ENCODE measurements at places on chromosomes 5 and 9.

GRCh38 chr5:9468060-9468388 is 77.9 kb downstream of the SEMA5A start:
- DNase-seq, result no peak

DNA sequence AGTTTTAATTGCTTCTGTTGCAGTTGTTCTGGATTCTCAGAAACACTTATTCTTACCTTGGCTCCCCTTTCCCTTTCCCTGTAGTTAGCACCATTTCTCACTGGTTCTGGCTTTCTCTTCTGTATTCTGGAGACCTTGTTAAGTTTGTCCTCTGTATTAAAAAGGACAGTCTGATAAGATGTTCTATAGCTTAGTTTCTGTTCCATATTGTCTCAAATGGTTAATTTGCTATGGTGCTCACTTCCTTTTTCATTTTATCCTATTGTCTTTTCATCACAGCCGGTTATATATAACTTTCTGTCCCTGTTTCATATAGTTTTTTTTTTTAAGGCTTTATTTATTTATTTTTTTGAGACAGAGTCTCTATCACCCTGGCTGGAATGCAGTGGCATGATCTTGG is 41.4 kb upstream of the KIAA1958 start:
- no peak for DNase-seq

DNA sequence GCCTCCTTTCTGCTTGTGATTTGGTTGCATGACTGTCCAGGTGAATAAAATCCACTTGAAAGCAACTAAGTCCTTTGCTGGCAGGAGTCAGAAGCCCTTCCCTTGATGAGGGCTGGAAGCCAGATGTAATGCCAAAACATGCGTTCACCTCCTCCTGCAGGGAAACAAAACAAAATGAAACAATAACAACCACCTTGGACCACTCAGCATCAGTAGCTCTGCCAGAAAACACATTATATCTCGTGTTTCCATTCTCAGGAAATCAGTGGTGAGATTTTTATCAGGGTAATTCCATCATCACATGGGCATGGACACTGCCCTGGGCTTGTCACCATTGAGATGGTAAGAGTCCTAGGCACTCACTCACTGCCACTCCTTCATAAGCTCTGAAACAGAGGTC is 350.3 kb upstream of the ACTBL2 start:
- DNase-seq, result no peak

- DNase-seq, result no peak
These were observed 25.8 kb upstream of the HSD17B3 start for GRCh38 chr9:96327694-96328352.

GRCh38 chr5:148875205-148875875 is 48.9 kb downstream of the ADRB2 start:
- DNase-seq, result no peak

GRCh38 chr5:103475629-103476240 is 86.9 kb downstream of the NUDT12 start:
- DNase-seq, result no peak

- DNase-seq, result no peak
These were observed 31.8 kb downstream of the DMRT3 start for GRCh38 chr9:1008216-1008615.
